Central memory CD8-positive, alpha-beta T cell (primary cell): ENCODE measurements at places on chromosomes 6 and 20.

DNA sequence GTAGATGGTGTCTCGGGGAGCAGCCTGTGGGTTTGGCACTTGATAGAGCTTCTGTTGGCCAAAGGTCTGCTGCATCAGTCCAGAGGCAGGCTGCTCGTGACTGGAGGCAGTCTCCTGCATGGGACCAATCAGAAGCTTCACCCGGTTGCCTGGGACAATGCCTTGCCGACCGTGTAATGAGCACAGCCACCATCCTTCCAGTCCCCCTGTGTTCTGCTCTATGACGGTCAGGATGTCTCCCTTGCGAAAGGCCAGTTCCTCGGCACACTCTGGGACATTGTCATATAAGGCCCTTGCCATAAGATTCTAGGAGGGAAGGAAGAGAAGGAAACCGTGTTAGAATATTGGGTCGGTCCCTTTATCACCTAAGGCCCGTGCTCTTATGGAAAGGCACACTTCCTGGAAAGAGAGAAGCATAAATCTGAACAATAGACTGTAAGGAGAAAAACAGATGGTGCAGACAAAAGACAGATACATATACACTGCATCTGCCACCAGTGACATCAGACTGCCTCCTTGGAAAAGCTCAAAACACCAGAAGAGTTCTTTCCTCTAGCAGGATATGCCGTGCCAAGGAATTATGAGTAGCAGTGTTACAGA lies 18.9 kb downstream of the NEDD9 start:
- DNase-seq: no peak

DNA sequence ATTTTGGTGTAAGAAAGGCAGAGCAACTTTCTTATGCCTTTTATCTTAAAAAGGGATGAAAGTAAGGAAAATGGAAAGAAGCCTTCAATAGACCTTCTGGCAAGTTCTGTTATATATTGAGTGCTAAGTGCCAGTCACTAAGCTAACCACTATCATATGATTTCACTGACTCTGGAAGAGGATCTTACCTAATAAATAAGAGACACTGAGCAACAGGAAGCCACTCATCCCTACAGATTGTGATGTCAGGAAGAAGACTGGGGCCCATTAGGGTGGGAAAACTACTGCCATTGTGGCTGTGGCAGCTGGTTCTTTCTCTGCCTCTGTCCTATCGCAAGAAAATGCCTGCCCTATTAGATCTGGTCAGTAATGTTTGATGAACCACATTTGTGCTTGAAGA lies 89.6 kb downstream of the AIG1 start:
- no peak for DNase-seq

GRCh38 chr6:44645276-44645675 lies 257.8 kb downstream of the CDC5L start:
- DNase-seq: no peak

DNA sequence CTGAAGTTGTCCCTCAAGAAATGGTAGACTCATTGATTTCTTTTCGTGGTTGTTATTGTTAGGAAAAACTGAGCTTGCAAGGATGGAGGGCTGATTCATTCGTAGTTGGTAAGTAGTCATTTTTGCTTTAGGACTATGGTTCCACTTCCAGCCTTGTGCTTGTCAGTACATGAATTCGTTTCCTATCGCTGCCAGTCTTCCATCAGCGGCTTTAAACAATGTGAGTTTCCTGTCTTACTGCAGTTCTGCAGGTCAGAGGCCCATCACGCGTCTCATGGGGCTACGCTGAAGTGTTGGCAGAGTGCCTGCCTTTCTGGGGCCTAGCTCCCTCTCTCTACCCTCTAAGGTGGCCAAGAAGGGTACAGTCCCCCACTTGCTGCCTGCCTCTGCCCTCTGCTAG lies 11.4 kb upstream of the MDFI start:
- DNase-seq: no peak

- no peak for DNase-seq
These were observed 222.2 kb downstream of the OGFRL1 start for GRCh38 chr6:71510856-71511255.

DNA sequence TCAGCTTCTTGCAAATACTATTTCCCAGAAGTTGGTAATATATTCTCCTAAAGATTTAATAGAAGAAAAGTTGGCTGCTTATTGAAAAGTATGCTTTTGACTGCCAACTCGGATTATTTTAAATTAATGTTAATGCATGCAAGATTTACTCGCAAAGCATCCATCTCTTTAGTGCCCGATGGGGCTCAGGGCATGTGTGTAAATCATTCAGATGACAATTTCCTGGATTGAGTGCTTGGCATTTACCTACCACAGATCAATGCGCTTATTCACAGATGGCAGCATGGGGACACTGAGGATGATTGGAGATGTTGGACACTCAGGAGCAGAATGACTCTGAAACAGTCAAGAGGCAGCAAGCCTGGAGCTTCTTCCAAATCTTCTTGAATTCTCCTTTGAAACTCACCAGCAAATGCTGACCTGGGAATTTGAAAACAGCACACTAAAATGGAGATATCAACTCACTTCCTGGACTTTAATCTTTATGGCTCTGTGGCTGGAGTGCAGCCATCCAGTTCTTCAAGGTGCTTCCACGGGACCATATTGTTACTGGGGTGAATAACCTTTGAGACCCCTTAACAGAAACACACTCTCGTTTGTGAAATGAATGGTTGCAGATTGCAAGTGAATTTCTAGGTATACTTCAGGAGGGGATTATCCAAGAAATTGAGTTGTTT lies 34.1 kb upstream of the TIAM2 start:
- DNase-seq: no peak

DNA sequence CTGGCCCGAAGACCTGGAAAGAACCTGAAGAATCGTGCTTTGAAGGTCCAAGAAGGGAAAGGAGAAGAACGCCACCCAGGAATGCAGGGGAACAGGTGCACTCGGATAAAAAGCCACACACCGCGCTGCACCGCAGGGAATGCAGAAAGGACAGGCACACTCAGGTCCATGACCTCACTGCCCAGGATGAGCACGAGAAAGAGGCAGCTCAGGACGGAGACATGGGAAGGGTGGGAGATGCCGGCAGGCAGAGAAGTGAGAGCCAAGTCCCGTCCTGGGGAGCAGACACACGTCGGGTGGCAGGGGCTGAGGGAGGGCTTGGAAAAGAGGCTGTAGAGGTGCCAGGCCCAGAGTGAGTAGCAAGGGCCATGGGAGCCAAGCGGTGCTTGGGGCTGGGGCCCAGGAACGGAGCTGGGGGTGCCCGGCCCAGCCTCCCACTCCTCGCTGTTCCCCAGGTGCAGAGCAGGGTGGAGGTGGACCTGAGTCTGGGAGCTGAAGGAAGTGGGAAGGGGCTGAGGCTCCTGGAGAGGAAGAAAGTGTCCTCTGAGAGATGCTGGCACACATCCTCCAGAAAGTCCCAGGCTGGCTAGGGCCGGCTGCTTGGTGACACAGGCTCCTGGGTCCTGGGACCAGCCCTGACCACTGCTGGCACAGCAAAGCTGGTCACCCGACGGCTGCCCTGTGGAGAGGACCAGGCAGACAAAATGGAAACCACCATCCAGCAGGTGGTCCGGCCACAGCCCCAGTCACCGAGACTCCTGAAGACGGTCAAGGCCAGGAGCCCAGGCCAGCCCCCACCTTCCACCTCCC lies 91.3 kb downstream of the PSMB1 start:
- no peak for DNase-seq

DNA sequence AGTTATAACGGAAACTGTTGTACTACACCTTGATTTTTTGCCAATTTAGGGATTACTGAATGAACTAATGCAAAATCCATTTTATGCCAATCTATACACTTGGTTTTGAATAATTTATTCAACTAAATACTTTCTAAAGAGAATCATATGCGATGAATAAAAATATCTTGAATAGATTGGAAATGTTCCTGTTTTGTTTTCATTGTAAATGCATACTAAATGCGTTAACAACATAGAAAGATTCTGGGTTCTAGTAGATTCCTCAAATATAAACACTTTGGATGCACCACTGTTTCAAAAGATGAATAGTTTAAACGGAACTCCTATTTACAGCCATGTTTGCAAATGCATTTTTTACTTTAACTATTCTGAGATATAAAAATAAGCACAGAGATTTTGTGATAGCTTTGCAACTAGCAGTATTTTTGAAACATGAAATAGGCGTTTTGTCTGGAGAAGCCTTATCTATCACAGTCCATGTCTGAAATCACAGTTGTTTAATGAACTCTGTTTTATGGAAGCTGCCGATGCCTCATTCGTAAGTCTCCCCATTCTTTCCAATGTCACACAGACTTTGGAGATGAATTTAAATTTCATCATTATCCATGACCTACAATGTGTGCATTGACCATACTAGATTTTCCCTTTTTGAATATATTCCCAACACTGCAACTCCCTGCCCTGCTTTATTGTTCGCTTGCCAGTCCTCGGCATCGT lies 277.7 kb upstream of the QKI start:
- no peak for DNase-seq

- no peak for DNase-seq
These were observed 179.5 kb downstream of the ADAT2 start for GRCh38 chr6:143271024-143271423.

- no peak for DNase-seq
These were observed 252.0 kb downstream of the KIF16B start for GRCh38 chr20:16321291-16321690.

GRCh38 chr6:156890627-156891314 lies 113.6 kb downstream of the ARID1B start:
- DNase-seq: no peak

DNA sequence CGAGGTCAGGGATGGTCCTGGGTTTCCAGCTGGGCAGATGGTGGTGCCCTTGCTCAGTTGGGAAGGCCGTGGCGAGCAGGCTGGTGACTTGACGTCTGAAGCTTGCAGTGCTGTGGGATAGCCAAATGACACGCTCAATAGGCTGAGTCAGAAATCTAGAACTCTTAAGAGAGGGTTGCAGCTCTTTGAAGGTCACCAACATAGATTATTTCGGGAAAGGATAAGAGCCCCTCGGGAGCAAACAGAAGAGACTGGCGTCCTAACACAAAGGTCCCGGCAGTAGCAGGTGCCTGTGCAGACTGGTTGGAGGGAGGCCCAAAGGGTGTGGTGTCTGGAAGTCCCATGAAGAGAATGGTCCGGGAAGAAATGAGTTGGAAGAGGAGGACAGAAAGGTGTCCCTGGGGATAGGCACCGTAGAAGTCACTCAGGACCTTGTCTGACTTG lies 18.4 kb downstream of the PKIG start:
- no peak for DNase-seq

GRCh38 chr6:149441740-149442139 lies 41.7 kb downstream of the SUMO4 start:
- DNase-seq: no peak

GRCh38 chr20:58544286-58544685 lies 29.1 kb upstream of the APCDD1L start:
- no peak for DNase-seq
